ENCODE measurements at places on chromosomes 12 and 14. TPM values are rescaled to one million over a fixed set of nuclear protein-coding genes. Genes with fewer than 3 reads are reported as not detected.

DNA sequence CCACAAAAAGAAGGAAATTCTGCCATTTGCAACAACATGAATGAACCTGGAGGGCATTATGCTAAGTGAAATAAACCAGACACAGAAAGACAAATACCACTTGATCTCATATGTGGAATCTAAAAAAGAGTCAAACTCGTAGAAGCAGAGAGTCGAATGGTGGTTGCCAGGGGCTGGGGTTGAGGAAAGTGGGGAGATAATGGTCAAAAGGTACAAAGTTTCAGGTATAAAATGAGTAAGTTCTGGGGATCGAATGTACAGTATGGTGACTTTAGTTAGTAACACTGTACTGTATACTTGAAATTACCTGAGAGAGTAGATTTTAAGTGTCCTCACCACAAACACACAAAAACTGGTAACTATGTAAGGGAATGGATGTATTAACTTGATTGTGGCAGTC is 129.4 kb downstream of the PPM1H start:
- no peak for DNase-seq

DNA sequence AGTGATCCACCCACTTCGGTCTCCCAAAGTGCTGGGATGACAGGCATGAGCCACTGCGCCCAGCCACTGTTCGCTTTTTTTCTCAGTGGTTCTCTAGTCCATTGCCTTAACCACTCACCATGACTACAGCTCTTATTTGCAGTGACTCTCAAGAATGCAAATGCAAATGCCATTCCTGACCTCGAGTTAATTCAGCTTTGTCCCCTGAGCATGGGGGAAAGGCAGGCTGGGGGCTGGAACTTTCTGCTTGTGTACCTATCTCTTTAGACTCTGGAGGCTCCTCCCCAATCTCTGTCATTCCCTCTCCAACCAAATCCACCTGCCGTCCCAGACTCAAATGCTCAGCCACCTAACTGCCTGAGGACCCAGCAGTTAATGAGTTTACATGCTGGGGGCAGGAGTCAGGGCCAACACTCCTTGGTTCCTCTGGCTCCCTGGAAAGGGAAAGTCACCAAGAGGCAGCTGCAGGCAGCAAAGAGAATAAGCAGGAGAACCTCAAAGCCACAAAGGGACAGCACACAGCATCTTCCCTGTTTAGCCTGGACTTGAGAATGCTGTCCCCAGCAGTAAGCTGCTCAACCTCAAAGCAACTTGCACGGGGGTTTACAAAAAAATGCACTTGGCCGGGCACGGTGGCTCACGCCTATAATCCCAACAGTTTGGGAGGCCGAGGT is 5.3 kb upstream of the HNF1A start:
- peak; percentile 35 for DNase-seq

GRCh38 chr14:105839425-105840265 is 313.3 kb downstream of the TMEM121 start:
- DNase-seq, result peak; percentile 51

GRCh38 chr14:23112359-23113178 is 6.5 kb downstream of the CEBPE start:
- DNase-seq, result no peak

- no peak for DNase-seq
These were observed 84.1 kb downstream of the TTC7B start for GRCh38 chr14:90732139-90732538.

DNA sequence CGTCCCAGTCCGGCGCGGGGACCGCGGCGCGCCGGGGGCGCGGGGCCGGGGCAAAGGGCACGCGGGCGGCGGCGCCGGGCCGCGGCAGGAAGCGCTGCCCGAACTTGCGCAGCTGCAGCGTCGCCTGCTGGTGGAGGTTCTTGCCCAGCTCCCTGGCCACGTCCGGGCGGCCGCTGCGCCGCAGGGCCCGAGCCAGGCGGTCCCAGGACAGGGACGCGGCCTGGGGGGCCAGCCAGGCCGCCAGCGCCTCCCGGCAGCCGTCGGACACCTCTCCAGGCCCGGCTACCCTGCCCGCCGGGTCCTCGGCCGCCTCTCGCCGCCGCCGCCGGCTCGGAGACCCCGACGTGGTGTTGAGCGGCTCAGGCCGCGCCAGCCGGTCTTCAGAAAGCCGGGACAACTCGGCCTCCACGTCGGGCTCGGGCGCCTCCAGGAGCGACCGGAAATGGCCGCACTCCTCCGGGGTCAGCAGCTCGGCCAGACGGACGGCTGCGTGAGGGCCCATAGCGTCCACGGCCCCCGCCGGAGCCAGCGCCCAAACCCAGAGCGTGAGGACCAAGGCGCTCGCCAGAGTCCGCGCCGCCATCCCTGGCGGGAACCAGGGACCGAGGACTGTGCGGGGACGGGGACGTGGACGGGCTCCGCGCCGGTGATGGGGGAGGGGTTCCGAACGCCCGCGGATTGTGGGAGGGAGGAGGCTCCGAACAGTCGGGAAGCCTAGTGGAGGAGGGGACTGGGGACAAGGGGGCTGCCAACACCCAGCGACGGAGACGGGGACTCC is 34.0 kb downstream of the FIGNL2 start:
- DNase-seq, result peak; percentile 99

DNA sequence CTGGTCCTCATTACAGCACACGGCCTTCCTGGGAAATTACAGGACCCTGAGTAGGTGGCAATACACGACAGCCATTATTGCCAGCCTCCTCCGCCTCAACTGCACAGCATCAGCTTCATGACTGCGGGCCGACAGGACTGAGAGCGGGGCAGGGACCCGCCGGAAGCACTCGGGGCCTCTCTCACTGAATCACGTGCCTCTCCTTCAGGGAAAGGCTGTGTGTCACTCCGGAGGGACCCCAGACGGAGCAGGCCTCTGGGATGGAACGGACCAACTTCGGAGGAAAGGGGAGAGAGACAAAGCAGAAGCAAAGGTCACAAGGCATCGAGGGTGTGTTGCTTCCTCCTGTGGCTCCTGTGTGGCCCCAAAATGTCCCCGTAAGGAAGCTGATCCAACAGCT is 90.0 kb downstream of the RNF34 start:
- no peak for DNase-seq

GRCh38 chr12:52364901-52365489 is 2.3 kb downstream of the KRT85 start:
- DNase-seq, result peak; percentile 63

DNA sequence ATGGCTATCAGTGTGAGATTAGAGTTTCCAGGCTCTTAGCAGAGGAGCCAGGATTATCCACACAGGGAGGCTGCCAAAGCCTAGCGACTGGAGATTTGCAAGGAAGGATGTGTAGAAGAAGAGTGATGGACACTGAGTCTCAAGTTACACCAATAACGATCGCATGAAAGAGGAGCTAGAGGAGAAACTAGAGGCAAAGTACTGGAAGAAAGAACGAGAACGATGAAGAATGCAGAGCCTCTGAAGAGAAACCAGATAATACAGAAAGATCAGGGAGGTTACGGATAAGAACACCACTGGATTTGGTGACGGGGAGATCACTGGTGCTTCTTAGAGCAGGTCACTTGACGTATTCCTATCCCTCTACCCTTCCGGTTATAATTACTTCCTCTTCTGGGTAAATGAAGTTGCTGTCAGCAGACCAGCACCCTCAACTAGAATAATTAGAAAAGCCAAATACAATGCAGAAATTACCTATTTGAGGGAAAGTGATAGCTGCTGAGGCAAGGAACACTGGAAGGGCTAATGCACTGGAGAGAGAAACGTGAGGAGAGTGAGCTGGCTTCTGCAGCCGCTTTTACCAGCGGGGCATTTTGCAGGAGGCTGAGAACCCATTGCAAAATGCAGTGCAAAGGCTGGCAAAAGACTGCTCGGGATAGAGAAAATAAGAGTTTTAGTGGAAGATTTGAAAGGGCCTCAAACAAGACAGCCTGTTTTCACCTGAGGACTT is 93.1 kb upstream of the HIF1A start:
- DNase-seq, result no peak

SUPT16H gene
- 71.3 TPM for total RNA-seq

AMDHD1 gene
- 0.29 TPM for total RNA-seq

HELB gene
- 3.2 TPM for total RNA-seq

FSCB gene
- not detected for total RNA-seq

ANKS1B gene
- total RNA-seq, result 2.2 TPM

GPR132 gene
- under 0.01 TPM for total RNA-seq

SLC6A13 gene
- total RNA-seq, result not detected

APOF gene
- not detected for total RNA-seq

NAV3 gene
- 107 TPM for total RNA-seq
